MCF 10A (cell line): ENCODE measurements at places on chromosomes 5 and 9.

GRCh38 chr5:107913494-107913893 lies 242.8 kb upstream of the EFNA5 start:
- no peak for DNase-seq

GRCh38 chr9:122100756-122101155 lies 7.6 kb upstream of the TTLL11 start:
- no peak for DNase-seq

DNA sequence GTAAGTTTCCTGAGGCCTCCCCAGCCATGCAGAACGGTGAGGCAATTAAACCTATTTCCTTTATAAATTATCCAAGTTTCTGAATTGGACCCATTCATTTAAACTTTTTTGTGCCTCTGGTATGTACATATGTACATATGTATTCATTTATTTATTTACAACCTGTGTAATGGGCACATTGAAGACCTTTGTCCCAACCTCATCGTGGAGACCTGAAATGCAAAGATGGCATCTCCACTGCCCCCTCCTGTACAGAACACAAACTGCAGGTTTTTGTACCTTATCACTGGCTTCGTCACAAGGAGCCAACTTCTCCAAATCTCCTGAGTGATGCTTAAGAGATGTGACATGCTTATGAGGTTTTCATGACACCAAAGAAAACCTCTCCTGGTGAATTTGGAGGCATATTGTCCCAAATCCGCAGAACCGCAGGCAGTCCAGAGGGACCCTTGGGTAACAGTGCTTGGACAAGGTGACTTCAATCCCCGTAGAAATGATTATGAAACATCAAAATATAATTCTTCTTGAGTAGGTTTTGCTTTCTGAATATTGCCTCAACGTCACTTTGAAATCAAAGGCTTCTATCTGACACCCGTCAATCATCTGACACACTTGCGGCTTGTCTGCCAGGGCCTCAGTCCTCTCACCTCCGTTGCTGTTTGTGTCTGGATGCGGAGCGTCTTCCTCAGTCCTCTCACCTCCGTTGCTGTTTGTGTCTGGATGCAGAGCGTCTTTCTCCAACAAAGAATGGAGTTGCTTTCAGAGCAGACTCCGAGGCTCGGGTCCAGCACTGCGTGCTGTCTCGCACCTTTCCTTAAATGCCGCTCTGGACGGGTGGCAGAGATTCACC lies 135.0 kb upstream of the IRX4 start:
- peak; percentile 59 for DNase-seq

- DNase-seq = no peak
Measured at GRCh38 chr9:132241840-132242620, 80.2 kb downstream of the NTNG2 start.

GRCh38 chr5:51227963-51228470 lies 155.2 kb upstream of the ISL1 start:
- DNase-seq = no peak

DNA sequence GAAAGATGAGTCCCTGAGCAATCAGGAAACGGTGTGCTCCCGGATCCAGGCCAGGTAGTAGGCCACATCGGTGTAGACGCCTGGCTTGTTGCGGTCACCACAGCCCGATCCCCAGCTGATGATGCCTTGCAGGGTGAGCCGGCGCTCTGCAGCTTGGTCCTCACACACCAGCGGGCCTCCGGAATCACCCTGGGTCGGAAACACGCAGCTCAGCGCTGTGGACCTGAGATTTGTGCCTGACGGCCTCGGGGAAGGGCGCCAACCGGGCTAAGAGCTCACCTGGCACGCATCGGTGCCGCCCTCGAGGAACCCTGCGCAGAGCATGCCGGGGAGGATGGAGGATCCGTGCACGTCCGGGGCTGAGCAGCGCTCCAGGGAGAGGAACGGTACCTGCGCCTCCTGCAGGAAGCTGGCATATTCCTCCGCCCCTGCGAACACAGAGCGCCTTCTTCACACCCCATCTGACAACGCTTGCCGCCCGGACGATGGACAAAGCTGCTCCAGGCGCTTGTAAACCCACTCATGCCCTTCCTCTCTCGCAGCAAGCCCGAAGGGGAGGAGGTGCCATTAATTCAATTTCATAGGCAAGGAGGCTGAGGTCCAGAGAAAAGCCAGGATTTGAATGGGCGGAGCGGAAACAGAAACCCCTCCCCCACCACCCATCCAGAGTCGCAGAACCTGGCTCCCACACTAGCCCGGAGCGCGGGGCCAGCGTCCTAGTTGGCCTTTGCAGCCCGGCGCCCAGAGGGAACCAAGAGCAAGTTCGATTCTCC lies 2.0 kb upstream of the PFN3 start:
- DNase-seq = peak; percentile 92

DNA sequence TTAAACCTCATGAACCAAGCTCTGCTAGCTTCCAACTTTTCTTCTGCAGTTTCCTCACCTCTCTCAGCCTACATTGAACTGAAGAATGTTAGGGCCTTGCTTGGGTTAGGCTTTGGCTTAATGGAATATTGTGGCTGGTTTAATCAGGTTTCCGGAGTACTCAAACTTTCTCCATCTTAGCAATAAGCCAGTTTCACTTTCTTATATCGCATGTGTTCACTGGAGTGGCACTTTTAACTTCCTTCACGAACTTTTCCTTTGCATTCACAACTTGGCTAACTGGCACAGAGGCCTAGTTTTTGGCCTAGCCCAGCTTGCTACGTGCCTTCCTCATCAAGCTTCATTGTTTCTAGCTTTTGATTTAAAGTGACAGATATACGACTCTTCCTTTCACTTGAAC lies 81.0 kb upstream of the MAST4 start:
- no peak for DNase-seq

- DNase-seq = peak; percentile 22
Measured at GRCh38 chr5:3671337-3671736, 75.7 kb downstream of the IRX1 start.

DNA sequence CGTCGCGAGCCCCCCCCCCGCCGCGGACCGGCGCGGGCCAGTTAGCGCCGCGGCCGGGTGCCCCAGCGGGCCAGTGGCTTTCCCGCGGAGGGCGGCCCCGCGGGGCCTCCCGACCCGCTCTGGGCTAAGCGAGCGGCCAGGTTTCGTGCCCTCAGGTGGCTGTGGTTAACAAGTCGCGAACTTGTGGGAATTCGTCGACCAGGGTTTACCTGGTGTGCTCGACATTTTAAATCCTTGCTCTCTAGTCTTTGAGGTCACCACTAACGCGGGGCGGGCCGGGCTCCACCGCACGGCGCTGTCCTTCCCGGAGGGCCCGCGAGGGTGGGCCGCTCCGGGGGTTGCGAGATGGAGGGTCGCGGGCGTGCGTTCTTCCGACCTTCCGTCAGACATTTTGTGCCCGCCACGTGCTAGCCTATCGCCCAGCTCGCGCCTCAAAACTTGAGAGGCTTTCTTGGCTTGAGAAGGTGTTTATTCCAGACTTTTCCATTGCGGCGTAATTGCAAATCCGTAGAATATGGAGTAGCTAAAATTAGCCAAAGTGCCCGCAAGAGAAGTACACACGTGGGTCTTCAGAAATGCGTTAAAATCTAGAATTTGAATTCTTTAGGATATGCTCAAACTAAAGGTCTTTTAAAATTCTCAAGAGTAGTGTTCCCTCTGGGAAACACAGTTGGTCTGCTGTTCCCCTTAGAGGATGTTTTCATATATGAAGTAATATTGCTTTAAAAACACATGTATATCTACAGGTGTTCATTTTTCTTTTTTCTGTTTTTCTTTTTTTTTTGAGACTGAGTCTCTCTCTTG lies 2.1 kb downstream of the ANP32B start:
- DNase-seq = peak; percentile 50

DNA sequence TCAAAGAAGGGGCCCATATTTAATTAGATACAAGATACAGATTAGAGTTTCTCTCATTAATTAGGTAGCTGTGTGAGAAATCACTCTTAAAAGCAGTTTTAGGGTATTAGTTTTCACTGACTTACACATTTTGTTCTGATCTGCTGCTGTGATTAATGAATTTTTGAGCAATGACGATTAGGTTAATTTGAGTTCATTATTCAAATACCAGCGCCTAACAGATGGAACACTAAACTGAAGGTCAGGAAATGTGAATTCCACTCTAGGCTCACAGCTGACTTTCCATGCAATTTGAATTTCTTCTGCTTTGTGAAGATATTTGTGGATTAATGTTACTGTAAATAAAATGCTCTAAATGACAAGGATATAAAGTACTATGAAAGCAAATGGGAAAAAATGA lies 380.6 kb downstream of the ADGRV1 start:
- no peak for DNase-seq

DNA sequence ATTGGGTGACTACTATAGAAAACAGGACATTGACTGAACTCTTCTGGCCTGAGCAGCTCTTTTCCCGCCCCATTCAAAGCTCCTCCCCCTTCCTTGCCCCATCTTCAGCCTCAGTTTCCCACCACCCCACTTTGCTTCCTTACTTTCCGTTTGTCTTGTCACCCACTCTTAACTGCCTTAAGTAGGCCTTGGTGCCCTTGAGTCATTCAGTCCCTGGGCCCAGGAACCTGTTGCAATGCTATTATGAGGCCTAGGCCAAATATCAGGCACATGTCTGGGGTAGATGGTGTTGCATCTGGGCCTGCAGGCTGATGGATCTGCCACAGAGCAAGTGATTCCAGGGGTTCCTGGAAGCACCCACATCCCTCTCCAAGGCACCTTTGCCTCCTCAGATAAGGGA lies 17.7 kb upstream of the GALNT10 start:
- DNase-seq = no peak

DNA sequence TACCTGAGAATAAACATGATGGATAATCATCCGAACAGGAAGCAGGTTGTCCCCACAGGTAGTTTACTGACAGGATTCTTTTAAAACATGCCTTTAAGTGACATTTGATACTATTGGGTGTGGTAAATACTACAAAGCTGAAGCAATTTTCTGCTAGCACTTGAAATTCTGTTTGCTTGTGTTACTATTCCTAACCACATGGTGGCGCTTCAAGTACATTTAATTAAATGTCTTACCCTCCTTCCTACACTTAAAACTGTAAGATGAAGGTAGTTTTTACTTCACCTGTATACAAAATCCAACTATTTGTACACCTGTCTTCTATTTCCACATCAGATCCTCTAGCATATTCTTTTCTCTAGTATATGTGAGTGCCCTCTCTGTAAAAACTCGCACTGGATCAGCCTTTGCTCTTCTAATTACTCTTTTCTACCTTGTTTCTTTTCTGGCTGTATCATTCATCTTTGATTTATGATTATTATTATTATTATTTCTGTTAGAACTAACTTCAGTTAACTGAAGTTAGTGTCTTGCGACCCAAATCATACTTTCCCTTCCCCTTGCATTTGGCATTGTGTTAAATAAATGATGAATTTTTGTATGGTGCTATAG lies 18.4 kb downstream of the SLC25A46 start:
- peak; percentile 67 for DNase-seq

GRCh38 chr9:27353166-27353473 lies 56.2 kb upstream of the EQTN start:
- DNase-seq = no peak

GRCh38 chr5:40687321-40687720 lies 7.6 kb downstream of the PTGER4 start:
- DNase-seq = no peak

- no peak for DNase-seq
Measured at GRCh38 chr9:72322259-72322658, 42.7 kb downstream of the ZFAND5 start.
